ENCODE measurements at places on chromosomes 5 and 9.

GRCh38 chr9:93818237-93818636 is 136.9 kb downstream of the BARX1 start:
- no peak for DNase-seq

DNA sequence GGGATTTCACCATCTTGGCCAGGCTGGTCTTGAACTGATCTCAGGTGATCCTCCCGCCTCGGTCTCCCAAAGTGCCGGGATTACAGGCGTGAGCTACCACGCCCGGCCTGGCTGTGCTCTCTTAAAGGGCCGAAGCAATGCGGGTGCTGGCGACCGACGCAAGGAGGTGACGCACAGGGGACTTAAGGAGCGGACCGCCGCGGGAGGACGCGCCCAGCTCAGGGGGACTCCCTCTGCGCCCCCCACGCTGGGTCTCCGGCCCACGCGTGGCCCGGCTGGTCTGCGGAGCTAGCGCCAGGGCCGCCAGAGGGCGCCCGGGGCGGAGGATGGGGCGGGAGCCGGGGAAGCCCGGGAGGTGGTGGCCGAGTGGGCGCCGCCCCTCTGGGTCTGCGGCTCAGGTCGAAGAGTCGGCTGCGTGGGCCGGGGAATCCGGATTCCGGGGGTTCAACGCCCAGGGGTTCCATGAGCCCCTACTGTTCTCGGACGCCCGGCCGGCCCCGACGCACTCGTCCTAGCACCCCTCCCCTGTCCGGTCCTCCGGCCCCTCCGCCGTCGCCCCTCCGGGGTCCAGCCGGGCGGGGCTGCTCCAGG is 502 bp upstream of the CERCAM start:
- DNase-seq = peak; percentile 95

- DNase-seq = no peak
These were observed 20.3 kb downstream of the FAM81B start for GRCh38 chr5:95411474-95411873.

- DNase-seq = no peak
These were observed 30.1 kb downstream of the GSN start for GRCh38 chr9:121298016-121298538.

DNA sequence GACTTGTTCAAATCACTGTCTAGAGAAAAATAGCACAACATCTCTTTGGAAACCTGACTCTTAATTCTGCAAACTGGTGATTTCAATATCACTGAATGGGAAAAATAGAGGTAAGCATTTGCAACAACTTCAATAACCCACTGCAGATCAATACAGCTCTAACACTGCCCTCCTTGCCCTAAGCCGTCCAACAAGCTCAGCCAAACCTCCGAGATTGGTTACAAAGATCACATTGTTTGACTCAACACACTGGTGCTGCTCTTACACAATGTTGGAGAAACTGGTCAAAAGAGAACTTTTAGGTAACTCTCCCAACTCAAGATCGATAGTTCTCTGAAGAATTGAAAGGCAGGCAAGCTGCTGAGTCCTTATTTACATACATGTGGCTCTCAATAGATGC is 150.4 kb downstream of the SPOCK1 start:
- no peak for DNase-seq

GRCh38 chr5:65073250-65073661 is 304.5 kb downstream of the CWC27 start:
- DNase-seq = no peak
